ENCODE measurements at places on chromosomes 6 and 20. TPM values are rescaled to one million over a fixed set of nuclear protein-coding genes. Genes with fewer than 3 reads are reported as not detected.

Gene OTOR
- total RNA-seq = not detected

Gene GSTA1
- not detected for total RNA-seq

Gene DUSP15
- 0.84 TPM for total RNA-seq

Gene GNAS-AS1
- total RNA-seq = not detected

Gene RAET1G
- 3.6 TPM for total RNA-seq

Gene UBE2V1
- 66.8 TPM for total RNA-seq

Gene TTBK1
- total RNA-seq = not detected

Gene F13A1
- total RNA-seq = 334 TPM

Gene BTNL2
- not detected for total RNA-seq

Gene DEFB124
- not detected for total RNA-seq

Gene SNAI1
- 7.7 TPM for total RNA-seq

Gene HLA-DQA1
- total RNA-seq = 9.2 TPM

Gene TREM1
- total RNA-seq = 7.4 TPM

Gene OR12D2
- total RNA-seq = not detected

Gene GNMT
- 1.1 TPM for total RNA-seq

Gene DDO
- total RNA-seq = 2.8 TPM

Gene ADTRP
- 0.37 TPM for total RNA-seq

Gene NHLRC1
- total RNA-seq = 1.6 TPM

Gene RAD21L1
- total RNA-seq = not detected

Gene RAMACL
- 5.4 TPM for total RNA-seq

Gene OR2B6
- not detected for total RNA-seq

Gene FAM229B
- 12.4 TPM for total RNA-seq

Gene MUCL3
- 0.19 TPM for total RNA-seq

Gene TRIM10
- total RNA-seq = not detected

Gene SIGLEC1
- total RNA-seq = 14.2 TPM

Gene HDDC2
- total RNA-seq = 62.7 TPM

Gene BMP5
- total RNA-seq = not detected

Gene HSF2
- total RNA-seq = 14.4 TPM

Gene MYMX
- 1.9 TPM for total RNA-seq

Gene CDKN1A
- 611 TPM for total RNA-seq

Gene SYS1
- 50.6 TPM for total RNA-seq

Gene FAM83C
- total RNA-seq = not detected

Gene MACROD2
- 7.0 TPM for total RNA-seq

Gene ZSCAN31
- 12.4 TPM for total RNA-seq

Gene HTR1E
- not detected for total RNA-seq

Gene WFDC5
- total RNA-seq = not detected

Gene GCM1
- total RNA-seq = not detected

Gene RHAG
- total RNA-seq = not detected
